Fibroblast of villous mesenchyme (primary cell): ENCODE measurements at places on chromosomes 16 and 17. TPM values are rescaled to one million over a fixed set of nuclear protein-coding genes. Genes with fewer than 3 reads are reported as not detected.

DNA sequence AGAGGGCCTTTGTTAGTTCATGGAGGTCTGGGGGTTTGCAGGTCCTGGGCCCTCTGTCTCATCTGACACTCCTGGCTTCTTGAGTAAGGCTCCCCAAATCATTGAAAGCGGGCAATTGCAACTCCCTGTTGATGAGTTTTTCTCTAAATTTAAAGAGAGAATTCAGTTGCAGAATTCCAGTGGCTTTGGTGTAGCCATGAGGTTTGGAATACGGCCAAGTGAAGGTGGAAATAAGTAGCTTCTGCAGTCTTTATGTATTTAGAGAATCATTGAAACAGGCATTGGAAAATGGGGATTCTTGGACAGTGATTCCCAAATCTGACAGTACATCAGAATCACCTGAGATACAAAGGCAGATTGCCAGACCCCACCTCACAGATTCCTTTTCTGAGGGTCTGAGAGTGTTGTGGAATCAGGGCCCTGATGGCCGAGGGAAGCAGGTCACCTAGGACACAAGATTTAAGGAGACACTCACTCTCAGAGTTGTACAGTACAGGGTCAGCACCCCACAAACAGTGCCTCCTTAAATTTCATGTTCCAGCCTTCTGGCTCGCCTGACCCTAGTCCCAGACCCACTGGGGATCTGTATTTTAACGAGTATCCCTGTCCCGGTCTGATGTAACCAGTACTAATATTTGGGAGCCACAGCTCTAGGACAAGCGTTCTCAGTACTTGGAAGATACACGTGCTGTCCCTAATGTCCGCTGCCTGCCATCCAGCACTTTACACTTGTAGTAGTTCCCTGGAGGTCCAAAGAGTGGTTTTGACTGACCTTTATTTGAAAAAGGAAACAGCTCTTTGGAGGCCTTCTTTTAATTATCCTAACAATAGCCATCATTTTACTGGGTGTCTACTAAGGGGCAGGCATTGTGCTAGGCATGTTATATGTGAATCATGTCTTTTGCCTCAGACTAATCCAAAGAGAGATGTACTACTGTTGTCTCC is 37.8 kb downstream of the YPEL2 start:
- peak; percentile 51 for DNase-seq

Gene SNAI3
- total RNA-seq, result not detected in 2 replicates

Gene IGSF6
- under 0.01 TPM in 1 of 2 replicates, not detected in the other for total RNA-seq

DNA sequence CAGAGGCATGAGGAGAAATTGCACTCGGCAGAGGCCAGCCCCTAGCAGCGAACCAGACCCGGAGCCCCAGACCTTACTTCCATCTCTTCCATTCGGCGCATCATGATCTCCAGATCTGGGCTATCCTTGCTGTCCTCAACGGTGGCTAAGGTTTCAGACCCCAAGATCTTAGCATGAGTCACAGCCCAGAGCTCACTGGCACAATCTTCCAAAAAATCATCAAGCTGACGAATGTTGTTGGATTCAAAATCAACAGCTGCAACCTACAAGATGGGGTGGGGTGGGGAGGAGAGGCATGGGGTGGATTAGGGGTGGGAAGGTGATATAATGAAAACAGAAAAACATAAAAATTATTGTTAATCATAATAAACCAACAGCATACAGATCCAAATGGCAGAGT is 39.7 kb upstream of the PITPNM3 start:
- no peak for DNase-seq

DNA sequence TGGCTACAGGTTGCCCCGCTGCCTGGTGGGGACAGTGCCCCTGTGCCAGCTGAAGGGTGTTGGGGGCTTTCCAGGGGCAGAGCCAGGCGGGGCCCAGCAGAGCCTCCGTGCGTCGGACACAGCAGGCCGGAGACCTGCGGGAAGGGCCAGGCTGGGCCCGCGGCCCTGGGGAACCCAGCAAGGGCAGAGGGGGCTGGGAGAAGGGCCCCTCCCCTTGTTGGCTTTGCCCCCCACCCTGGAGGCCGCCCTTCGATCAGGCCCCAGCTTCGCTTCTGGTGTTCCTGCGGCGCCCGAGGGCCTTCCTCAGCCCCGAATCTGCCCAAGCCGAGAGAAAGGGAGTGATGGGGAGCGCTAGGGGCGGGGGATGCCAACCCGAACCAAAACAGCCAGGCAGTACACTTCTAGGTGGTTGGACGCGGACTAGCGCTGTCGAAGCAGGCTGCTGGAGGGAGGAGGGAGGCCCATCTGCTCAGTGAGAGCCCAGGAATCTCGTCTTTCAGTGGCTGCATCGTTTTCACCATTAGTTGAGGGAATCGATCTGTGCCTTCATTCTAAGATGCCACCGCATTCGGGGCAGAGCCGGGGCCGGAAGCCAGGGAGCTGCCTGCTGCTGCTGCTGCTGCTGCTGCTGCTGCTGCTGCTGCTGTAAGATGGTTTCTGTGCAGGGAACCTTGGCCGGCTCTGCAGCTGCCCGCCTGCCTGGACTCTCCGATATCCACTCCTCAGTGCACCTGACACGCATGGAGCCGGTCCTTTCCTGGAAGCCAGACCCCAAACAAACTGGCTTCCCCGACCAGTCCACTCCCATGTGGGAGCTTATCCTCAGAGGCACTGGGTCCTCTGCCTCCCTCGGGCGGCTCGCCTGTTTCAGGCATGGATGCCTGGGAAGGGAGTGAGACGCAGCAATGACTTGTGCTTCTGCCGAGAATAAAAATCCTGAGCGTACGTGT is 1.7 kb downstream of the JPH3 start:
- no peak for DNase-seq

GRCh38 chr17:45368651-45369050 is 51.8 kb upstream of the MAP3K14 start:
- peak; percentile 85 for DNase-seq

Gene NPIPB6
- not detected in 2 replicates for total RNA-seq

DNA sequence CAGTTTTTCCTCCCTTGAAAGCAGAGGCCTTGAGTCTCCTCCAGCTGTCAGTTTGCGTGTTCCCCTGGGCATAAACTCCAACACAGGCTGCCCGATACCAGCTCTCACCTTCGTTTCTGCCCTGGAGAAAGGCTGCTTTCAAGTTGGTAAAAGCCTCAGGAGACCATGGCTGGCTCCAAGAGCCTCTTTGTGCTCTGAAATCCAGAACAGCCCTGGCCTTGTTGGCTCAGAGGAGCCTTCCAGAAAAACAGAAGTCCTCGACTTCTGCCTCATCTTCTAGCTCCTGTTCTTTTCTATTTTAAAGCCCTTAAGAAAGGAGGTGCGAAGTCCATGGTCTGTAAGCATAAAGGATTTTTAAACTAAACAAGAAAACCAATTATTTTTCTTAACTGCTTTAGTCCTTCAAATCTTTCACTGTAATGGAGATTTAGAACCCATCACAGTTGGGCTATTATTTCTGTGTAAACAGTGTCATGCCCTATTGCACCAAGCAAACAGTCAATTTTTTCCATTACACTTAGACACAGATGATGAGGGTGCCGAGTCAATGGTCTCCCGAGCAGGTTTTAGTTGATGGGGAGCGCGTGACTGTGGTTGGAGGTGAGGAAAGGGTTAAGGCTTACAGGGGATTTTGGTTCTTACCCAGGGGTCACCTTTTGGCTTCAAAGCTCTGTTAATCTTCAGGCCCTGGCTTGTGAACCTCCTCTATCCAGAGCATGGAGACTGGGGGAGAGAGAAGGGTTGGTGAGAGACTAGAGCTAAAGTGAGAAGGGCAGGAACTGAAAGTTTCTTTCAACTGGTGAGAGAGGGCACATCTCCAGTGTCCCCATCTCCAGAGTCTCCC is 212.8 kb downstream of the MSI2 start:
- DNase-seq, result no peak

- DNase-seq, result no peak
These were observed 5.0 kb downstream of the ADCY7 start for GRCh38 chr16:50271148-50272041.

Gene KRT32
- not detected in 2 replicates for total RNA-seq

DNA sequence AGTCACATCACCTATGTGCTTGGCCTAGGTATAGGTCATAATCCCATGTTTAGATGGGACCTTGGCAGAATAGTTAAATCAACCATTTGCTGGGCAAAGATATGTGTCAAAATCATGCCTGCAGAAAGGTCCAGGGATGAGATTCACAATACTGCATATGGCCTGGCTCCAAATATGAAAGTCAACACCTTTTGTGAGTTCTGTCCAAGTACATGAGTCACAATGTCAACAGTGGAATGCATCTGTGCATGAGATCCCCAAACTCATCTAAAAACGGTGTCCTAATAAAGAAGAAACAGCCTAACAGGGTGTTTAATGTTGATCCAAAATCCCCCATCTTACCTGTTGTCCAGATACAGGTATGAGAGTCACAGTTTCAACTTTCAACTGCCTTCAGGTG is 1847.5 kb downstream of the TP53TG3F start:
- DNase-seq, result no peak

Gene FN3K
- 2.2 and 2.9 TPM in 2 replicates for total RNA-seq

DNA sequence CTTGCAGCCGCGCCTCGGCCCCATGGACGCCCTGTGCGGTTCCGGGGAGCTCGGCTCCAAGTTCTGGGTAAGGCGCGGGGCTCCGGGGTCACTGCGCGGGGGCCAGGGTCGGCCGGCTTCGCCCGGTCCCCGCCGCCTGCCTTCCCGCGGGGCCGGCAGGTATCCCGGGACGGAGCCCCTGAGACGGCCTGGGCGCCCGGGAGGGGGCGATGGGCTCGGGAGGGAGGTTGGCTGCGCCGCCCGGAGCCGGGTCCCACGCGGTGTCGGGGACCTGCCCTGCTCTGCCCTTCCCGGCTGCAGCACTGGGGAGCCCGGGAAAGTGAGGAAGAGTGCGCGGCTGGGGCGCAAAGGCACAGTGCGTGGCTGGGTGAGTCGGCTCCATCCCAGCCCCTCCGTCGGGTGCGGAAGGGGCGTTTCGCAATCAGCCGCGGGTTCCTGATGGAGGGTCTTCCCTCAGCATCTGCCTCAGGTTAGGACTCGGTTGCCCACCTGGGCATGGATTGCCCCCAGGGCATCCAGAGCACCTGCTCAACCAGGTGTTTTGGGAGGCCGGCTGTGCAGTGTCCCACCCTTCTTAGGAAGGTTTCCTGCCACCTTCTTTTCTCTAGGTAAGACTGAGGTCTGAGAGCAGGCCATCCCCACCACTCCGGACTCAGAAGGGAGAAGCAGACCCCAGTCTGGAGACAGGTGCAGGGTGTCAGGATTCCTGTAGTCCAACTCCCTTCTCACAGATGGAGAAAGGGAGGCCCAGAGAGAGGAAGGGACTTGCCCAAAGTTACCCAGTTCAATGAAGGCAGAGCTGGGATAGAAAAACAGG is 442 bp downstream of the ABCC3 start:
- no peak for DNase-seq

- no peak for DNase-seq
These were observed 82.1 kb upstream of the CLEC18B start for GRCh38 chr16:74503412-74503811.
